Foreskin fibroblast (primary cell): ENCODE measurements at places on chromosomes 13 and 19.

DNA sequence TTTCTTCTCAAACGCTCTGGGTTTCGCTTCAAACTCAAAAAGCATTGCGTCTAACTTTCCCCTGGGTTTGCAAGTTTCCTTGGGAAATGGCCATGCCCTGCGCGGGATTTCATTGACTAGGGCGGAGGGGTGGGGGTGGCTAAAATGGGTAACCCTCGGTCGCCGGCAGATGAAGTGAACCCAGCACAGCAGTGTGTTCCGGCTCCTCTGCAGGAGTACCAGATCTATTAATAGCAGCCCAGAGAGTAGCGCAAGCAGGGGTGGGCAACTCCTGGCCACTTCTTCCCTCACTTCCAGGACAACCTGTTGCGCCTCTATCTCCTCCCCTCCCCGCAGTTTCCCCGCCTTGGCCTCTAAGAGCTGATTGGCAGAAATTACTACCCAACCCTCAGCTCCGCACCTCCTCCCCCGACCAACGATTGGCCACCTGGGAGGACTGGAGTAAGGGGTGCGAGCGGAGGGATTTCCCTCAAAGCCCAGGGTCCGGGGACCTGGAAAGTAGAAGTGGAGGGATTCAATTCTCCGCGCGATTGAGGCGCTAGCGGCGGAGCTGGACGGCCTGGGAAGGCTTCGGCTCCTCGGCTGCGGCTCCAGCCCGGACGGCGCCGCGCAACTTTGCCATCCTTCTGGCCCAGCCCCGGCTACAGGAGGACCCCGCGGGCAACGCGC is at the start of gene FREM2:
Gene FREM2 (plus strand): TSS at position 501 of the 669 bp plus-strand sequence. CDS start 268 bp downstream, outside the sequence.
- no peak for DNase-seq

DNA sequence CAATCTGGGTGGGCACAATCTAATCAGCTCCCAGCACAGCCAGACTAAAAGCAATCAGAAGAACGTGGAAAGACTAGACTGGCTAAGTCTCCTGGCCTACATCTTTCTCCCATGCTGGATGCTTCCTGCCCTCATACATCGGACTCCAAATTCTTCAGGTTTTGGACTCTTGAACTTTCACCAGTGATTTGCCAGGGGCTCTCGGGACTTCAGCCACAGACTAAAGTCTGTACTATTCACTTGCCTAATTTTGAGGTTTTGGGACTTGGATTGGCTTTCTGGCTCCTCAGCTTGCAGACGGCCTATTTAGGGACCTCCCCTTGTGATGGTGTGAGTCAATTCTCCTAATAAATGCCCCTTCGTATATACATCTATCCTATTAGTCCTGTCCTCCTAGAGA is 66.6 kb upstream of the SOX21 start:
- DNase-seq: no peak

GRCh38 chr19:13795595-13796300 is 505 bp downstream of the ZSWIM4 start:
- no peak for DNase-seq

DNA sequence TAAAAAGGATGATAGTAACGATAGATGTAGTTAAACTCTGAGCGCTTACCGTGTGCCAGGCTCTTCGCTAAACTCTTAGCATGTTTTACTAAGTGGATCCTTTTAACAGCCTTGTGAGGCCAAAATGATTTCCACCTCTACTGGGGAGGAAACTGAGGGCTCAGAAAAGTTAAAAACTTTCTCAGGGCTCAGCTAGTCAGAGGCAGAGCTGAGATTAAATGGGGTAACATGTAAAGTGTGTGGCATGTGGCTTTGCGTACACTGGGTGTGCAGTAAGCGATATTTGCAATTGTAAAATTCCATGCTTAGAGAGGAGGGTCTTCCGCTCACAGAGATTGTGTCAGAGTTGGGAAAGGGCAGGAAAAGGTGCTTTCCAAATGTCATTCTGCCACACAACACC is 1.7 kb downstream of the U2AF2 start:
- no peak for DNase-seq

DNA sequence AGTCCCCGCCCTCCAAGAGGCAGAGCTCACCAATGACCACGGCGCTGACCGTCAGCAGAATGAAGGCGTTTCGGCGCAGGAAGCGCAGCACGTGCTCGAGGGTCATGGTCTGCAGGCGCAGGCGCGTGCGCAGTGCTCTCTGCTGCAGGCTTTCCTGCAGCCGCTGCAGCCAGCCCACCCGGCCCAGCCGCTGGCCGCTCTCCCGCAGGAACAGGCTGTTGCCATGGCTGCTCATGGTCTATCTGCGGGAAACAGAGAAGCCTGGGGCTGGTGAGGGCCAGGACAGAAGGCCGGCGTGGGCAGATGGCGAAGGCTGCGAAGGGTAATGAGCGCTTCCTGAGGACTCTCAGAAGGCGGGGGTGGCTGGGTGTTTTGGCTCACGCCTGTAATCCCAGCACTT is 7.0 kb downstream of the SLC1A6 start:
- DNase-seq: no peak

DNA sequence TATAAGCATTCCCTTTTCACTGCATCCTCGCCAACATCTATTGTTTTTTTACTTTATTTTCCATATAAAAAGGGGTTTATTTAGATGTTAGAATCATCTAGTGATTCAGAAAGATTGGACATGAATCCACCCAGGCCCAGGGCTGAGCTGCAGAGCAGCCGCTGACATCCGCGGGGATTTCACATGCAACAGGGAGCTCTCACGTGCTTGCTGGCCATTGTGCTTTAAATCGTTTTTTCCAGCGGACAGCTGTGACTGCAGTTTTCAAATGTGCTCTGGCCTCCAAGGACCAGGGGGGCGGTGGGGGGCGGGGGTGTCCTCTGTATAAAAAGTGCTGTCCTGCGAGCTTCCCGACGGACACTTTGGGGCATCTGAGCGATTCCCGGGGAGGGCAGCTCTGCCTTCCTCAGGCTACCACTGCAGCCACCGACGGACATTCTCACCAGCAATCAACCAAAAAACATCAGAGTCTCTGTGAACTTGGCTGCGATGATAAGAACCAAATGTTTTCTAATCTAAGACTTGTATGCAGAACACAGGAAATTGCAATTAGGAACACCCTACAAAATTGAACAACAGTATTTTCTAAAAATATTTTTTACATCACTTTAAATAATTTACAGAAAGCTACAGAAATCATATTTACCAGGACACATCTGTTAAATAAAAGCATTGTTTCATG is 12.6 kb downstream of the RB1 start:
- peak; percentile 60 for DNase-seq

GRCh38 chr13:99859178-99860177 is 112.1 kb downstream of the ZIC5 start:
- DNase-seq: no peak

- peak; percentile 58 for DNase-seq
These were observed 40.5 kb downstream of the GATAD2A start for GRCh38 chr19:19445911-19446361.

- no peak for DNase-seq
These were observed 266.5 kb downstream of the NBEA start for GRCh38 chr13:35208587-35208986.

GRCh38 chr13:84050536-84050935 is 168.3 kb upstream of the SLITRK1 start:
- DNase-seq: no peak

- no peak for DNase-seq
These were observed 3.7 kb upstream of the FCER2 start for GRCh38 chr19:7705387-7706187.

DNA sequence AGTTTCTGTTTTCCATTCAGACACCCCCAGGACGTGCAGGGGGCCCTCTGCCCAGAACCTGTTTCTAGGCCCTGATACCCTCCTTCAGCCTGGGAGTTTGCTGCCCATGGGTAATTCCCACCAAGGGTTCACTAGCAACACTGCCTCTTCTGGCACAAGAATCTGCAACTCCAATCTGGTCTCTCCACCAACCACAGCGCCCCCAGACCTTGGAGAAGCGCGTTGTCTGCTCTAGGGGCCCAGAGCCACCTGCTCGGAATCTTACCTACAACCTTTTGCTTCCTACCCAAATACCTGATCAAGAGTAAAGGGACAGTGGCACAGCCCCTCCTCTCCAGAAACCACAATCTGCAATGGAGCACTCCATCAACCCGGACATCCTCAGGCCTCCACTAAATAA is 763 bp downstream of the ZNF180 start:
- DNase-seq: no peak

DNA sequence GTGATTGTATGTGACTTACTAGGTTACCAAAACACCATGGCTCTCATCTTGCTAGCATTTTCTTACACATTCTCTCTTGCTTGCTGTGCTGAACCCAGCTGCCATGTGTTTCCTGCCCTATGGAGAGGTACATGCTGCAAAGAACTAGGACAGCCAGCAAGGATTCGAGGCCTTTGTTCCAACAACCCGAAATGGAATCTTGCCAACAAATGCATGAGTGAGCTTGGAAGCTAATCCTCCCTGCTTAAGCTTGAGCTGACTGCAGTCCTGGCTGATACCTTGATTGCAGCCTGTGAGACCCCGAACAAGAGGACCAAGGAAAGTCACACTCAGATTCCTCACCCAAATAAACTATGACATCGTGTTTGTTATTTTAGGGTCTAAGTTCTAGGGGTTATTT is 651.2 kb downstream of the SLITRK6 start:
- DNase-seq: no peak

- DNase-seq: peak; percentile 6
These were observed 128.7 kb downstream of the UQCRFS1 start for GRCh38 chr19:29084266-29084665.

DNA sequence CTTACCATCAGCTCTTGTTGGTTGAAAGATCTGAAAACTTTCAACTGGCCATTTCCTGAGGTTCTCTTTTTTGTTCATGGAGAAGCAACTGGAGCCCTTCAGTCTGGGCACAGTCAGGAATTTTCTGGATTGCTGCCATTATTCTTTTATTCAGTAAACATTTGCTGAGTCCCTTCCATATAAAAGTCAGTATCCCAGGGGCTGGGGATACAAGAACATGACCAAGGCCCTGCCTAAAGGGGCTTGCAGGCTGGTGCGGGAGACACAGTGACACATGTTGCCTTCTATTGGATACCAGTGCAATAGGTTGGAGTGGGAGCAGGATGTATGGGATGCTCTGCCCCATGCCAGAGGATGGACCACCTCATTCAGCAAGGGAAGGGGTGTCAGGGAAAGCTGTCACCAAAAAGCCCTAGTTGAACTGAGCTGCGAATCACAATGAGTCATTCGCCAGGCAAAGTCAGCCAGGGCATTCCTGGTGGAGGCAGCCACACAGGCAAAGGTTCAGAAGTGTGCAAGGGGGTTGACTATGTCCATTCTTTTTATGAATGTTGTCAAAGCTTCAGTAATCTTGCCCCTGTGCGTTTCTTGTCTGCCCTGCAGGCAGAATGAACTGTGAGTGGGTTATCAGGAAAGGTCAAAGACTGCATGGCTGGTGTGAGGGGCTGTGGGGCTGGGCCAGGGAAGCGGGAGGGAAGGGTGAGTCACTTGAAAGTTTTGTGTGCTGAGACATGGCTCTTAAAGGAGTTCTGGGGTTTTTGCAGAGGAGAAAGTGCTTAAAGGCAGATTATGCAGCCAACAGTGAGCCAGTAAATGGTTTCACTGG is 395.9 kb downstream of the KCNRG start:
- peak; percentile 91 for DNase-seq

- DNase-seq: peak; percentile 83
These were observed 1.5 kb downstream of the GPC6 start for GRCh38 chr13:93227878-93228642.

GRCh38 chr13:98508685-98509084 is 68.2 kb downstream of the STK24 start:
- peak; percentile 84 for DNase-seq

DNA sequence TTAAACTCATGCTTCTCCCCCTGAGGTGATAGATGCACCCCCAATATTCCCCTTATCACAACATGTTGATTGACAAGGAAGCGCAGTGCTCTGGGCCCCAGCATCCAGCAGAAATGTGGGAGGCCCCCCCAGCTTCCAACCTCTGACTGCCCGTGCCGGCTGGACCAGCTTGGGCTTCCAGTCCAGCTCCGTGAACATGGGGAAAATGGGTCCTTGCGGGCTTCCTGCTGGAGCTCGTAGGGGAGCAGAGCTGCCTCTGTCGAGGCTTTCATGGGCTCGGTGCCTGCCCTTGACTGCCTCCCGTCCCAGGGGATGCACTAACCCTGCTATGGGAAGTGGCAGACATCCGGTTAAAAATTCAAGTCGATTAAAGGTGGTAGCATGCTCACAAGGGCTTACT is 188.9 kb downstream of the COL4A1 start:
- no peak for DNase-seq

- DNase-seq: no peak
These were observed 7.0 kb downstream of the ZNF835 start for GRCh38 chr19:56664511-56664910.

- peak; percentile 49 for DNase-seq
These were observed 9.2 kb downstream of the NOSIP start for GRCh38 chr19:49570997-49571676.

- peak; percentile 67 for DNase-seq
These were observed 92.9 kb downstream of the PCDH9 start for GRCh38 chr13:67137044-67137735.

DNA sequence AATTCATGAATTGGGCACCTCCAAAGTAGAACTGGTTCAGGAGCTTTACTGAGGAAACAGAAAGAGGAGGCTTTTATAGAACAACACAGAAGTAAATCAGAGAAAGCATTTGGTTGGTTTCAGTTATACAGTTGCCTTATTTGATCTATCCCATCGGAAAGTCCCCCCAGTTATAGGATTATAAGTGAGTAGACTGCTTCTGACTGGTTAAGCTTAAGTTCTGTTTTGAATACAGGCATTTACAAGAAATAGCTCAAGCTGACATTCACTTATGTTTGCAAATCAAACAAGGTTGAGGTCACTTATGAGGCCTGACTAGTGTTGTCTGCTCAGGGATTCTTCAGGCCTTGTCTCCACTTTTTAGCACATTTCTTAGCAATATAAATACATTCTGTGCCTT is 857.4 kb downstream of the EFNB2 start:
- DNase-seq: no peak

DNA sequence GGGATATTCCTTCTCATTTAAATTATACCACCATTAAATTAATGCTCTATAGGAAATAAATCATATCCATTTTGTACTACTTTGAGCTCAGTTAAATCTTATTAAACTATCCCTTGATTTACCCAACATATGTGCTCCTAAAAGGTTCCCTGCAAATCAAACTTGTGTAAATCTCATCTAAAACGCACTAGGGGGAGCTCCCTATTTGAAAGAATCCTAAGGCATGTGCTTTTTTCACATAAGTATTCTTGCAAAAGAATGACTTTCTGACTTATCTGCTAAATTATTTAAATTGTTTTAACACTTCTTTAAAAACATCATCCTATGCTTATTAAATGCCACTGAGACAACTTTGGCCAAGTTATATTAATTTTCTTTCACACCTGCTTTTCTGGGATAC is 7.9 kb downstream of the INTS6 start:
- peak; percentile 62 for DNase-seq

DNA sequence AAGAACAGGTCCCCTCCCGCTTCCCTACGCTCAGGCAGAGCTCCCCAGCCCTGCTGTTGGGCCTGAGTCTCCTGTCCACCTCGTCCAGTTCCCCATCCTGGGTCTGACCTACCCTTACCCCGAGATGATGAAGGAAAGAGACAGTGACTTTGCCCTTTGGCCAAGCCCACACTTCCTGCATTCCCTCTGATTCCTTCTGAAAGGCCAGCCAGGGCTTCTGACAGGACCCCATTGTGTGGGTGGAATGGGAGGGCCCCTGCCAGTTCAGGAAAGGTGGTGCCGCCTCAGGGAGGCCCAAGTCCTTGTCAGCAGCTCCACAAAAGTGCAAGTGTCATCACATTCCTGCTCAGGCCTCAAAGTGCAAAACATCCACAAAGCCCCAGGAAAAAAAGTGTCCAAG is 177.8 kb downstream of the PAN3 start:
- DNase-seq: no peak
